ENCODE measurements at places on chromosomes 5 and 9. TPM values are rescaled to one million over a fixed set of nuclear protein-coding genes. Genes with fewer than 3 reads are reported as not detected.

CKMT2 gene
- not detected for total RNA-seq

RBM22 gene
- total RNA-seq, result 74.0 TPM

TUSC1 gene
- total RNA-seq, result 0.76 TPM

CLIC3 gene
- not detected for total RNA-seq

SLC34A1 gene
- total RNA-seq, result not detected

BNC2 gene
- not detected for total RNA-seq

SLC25A2 gene
- total RNA-seq, result 3.9 TPM

RGS7BP gene
- not detected for total RNA-seq

OLFML2A gene
- 0.73 TPM for total RNA-seq

HMHB1 gene
- not detected for total RNA-seq

DNA sequence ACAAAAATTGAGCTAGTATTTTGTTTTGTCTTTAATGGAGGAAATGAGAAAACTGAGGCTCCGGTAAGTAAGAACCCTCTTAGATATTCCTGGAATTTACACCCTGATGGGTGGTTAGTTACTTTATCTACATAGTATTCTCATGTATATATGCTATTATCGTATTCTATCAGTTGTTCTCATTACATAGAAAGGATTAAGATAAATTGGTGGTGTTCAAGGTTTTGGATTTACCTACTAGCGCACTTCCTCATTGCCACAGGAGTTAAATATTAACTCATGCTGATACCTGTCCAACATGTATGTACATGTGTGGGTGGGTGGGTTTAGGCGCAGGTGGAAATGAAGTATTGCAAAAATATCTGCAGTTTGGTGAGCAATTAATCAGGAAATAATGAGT is 61.1 kb upstream of the IFNE start:
- no peak for DNase-seq

GRCh38 chr5:55908804-55909203 is 57.6 kb downstream of the IL31RA start:
- DNase-seq, result no peak

DNA sequence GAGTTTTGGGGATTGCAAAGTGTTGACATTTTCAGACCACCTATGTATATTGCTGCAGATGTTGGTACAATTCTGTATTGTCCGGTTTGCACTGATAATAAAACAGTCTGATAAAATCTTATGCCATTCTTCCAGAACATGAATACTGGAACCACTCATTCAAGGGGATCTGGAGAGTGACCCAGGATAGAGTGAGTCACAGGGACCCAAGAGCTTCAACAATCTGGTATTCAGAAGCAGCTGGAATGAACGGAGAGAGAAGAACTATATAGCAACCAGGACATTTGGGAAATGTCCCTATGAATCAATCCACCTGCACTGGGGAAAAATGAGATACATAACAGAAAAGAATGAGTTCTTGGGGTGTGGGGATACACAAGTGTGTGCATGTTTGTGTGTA is 73.3 kb downstream of the SH3TC2 start:
- DNase-seq, result no peak

DNA sequence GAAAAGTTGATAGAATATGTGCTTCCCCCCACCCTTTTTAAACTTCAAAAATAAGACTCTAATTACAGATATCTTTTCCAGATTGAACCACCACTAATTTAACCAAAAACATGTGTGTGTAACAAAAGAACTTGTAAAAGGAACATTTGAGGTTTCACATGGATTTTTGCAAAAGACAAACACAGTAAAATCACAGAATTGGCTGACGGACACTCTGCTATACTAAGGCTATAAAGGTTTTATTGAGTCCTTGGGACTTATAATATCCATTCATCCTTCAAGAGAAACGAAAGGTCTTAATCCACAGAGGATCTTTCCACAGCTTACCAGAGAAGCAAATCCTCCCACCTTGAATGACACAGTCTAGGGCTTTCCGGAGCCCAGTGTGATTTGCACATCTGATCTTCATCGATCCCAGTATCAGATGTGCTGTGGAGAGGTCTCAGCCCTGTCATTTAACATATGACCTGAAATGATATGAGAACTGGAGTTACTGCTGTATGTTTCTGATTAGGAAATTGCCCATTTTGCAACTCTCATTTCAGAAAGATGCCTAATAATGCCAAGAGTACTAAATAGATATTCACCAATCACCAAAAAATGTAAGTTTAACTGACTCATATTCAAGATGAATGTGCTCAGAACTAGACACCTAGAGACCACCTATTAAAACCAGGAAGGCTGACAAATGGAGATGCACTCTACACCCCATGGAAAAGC is 256.5 kb upstream of the FBXL7 start:
- no peak for DNase-seq

GRCh38 chr9:125189011-125189360 is 617 bp downstream of the PPP6C start:
- DNase-seq, result no peak

GRCh38 chr5:36654564-36654963 is 48.2 kb downstream of the SLC1A3 start:
- DNase-seq, result no peak

GRCh38 chr9:120348951-120349429 is 231.0 kb downstream of the CDK5RAP2 start:
- DNase-seq, result no peak

DNA sequence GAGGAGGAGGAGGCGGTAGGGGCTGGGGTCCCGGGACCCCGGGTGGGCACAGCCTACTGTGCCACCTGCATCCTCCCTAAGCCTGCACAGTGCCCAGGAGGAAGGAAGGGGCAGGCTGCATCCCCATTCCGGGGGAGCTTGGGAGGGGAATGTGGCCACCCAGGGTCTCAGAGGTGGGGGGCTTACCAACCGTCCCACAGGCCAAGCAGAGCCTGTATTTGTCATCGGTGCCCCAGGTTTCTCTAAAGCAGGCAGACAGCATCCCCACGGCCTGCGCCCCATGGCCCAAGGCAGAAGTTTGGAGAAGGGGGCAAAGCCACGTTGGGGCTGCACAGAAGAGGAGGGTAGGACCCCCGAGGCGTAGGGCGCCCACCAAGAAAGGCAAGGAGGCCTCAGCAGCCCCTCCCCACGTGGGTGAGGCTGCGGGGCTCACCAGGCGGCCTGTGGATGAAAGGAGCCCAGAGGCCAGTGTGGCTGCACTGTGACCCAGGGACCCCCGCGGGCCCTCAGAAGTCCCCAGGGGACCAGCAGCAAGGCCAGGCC is 507 bp upstream of the GPSM1 start:
- DNase-seq, result no peak

DNA sequence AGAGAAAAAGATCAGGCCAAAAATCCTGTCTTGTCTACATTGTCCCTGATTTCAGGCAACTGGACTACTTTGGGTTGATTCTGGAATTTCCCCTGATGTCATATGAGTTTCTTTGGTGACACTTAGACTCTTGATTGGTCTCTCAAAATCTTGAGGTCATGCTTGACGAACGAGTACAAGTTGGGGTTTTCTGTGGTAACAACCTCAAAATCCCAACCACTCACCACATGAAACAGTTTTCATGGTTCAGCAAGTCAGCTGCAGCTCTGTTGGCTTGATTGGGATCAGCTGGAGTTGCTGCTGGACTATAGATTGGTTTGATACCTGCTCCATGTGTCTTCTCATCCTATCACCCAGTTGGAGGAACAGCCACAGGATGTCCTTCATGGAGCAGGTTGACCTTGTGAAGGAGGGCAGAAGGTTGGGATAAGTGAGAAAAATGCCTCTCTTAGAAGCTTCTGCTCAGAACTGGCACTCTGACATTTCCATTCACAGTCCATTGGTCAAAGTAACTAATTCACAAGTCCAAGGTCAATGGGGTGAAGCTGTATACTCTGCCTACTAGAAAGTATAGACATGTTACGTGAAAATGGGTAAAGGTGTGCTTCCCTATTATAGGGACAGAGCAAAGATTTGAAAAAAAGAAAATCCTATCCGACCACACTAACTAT is 284.5 kb downstream of the SH3GL2 start:
- no peak for DNase-seq

DNA sequence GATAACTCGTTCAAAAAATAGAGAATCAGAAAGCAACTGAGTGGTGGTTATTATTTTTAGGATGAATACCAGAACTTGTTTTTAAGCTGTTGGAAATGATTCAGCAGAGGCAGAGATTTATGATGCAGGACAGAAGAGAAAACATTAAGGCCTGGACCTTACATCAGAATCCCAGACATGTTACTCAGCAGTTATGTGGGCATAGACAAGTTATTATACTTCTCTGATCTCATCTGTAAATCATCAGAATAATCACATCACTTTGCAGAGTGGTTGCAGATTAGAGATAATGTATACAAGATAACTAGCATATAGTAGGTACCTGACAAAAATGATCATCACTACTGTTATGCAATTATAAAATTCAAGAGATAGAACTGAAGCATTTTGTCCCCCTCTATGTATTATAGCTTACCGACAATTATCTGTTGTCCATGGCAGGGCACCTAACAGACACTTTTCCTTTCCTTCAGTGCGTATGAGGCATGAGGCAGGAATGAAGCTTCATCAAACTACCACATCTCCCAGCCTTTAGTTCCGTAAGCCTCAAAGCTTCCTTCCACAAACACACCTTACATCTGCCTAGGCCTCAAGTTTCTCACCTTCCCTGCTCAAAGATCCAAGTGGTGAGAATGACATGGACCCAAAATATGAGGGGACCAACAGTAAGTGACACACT is 165.9 kb downstream of the DENND1A start:
- no peak for DNase-seq

GRCh38 chr5:53479045-53479589 is 1.3 kb upstream of the FST start:
- DNase-seq, result no peak

GRCh38 chr5:157888814-157889532 is 30.0 kb upstream of the CLINT1 start:
- no peak for DNase-seq

DNA sequence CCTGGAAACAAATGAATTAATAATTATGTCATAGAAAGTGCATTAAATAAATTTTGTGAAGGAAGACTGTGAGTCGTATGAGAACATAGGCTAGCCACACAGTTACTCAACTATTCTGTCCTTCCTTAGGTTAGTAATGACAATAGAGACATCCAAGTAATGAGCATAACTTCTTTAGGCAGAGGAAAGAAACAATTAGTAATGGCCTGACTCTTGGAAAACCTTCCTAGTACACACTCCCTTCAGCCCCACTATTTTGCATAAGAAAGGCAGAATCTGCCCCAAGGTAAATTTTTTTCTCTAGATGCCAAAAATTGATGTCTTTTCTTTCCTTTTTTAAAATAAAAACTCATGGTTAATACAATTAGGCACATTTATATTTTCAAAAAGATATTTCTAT is 1619.0 kb upstream of the WWC1 start:
- DNase-seq, result no peak

GRCh38 chr5:74934949-74935751 is 69.0 kb upstream of the FAM169A start:
- DNase-seq, result no peak

GRCh38 chr5:56574778-56575177 is 240.6 kb upstream of the MAP3K1 start:
- no peak for DNase-seq

GRCh38 chr9:83966209-83966582 is 13.8 kb downstream of the HNRNPK start:
- DNase-seq, result no peak

DNA sequence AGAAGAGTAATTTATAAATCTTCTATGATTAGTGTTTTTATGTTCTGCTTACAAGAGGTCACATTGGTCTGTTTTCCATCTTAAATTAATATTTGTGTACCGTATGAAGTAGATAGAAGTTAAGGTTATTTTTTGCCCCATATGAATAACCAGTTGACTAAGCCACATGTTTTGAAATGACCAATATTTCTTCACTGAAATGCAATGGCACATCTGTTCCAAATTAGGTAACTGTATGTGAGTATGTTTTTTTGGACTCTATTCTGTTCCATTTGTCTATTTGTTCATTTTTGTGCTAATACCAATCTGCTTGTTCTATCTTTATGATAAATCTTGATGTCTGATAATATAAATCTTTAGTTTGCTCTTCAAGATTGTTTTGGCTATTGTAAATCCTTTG is 17.7 kb downstream of the JAK2 start:
- no peak for DNase-seq

DNA sequence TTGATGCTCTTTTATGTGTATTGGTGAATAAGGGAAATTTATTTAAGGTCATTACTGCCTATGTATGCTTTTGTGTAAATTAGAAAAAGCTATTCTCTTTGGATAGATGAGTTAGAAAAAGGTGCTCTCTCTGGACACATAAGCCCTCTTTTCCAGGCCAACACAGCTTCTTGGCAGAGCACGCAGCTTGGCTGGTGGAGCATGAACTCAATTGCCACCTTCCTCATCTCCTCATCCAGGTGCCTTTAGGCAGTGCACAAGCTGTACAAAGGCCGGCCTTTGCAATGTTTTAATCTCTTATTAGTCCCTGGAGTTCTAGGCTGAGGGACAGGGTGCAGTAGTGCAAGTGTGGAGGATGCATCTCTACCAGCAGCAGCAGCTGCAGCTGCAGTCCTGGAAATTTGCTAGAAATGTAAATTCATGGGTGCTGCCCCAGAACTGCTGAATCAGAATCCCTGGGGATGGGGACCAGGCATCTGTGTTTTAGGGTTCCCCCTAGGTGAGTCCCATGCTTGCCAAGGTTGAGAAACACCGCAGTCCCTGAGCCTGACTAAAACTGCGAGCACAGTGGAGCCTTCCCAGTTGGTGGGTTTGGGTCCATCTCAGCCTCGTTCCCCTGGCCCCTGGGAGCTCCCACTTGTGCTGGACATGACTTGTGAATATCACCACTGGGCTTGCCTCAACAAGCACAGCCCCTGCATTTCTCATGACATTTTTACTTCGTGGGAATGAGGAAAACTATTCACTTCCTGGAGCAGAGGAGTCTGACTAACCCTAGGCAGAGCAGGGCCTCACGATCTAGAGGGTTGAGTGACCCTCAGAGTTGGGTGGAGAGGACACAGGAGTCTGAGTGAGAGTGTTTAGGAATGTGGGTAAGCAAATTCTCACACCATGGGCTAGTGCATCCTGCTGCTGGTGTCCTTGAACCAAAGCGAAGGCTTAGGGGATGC is 272.3 kb downstream of the ZSWIM6 start:
- DNase-seq, result no peak

DNA sequence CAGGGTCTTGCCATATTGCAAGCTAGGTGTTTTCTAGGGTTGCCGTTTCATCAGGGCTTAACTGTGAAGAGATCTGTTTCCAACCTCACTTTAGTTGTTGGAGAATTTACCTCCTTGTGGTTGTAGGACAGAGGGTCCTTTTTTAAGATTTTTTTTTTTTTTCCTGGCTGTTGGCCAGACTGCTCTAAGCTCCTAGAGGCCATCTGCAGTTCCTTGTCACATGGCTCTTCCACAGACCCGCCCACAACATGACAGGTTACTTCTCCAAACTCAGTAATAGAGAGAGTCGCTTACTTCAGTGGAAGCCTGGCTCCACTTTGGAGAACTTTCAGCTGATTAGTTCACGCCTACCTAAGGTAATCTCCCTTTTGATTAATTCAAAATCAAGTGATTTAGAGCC is 543.7 kb downstream of the DMRTA1 start:
- DNase-seq, result no peak

GRCh38 chr5:24899180-24899579 is 254.4 kb upstream of the CDH10 start:
- no peak for DNase-seq

- no peak for DNase-seq
These were observed 155.0 kb downstream of the CDH9 start for GRCh38 chr5:26883375-26883774.

All from activated B cell treated with CpG ODN at 0.5 μM for 24 hours (primary cell).